ENCODE measurements at places on chromosomes 11 and 22.

DNA sequence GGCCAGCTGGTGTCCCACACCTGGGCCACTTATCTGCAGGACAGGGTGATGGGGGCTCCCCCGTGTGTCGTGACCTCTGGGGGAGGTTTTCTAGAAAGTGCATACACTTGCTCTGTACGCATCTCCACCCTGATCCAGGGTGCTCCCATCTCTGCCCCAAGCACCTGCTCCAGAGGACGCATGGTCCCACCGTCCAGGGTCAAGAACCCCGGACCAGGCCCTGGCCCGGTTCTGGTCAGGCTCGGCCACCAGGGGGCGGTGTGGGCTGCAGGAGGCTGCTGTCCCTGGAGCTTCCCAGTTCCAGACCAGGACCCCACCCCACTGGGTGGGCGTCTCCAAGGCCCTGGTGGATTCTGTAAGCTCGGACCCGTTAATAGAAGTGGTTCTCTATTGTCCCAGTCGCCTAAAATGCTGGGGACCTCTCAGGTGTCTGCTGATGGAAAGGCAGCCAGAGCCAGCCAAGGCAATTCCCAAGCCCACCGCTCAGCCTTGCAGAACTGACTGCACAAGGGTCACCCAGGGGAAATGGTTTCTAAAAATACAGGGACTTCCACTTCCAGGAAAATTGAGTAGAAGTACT is 34.7 kb upstream of the SEPTIN5 start:
- DNase-seq = no peak

GRCh38 chr22:22882033-22882717 is 5.4 kb upstream of the IGLL5 start:
- no peak for DNase-seq

DNA sequence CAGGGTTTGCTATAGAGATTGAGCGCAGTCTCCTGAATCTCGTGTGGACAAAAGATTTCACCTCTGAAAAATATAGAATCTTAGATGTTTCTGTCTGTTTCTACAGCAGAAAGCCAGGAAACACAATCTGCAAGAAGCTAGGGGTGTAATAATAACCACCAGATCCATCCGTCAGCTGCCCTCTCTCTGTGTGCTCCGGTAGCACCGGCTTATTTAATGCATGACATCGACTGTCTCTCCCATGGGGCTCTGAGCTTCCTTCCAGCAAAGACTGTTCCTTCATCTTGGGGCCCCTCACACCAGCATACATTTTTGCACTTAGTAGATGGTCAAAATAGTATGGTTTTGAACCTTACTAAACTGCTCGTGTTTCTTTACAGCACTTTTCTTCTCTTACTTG is 20.2 kb downstream of the BARX2 start:
- DNase-seq = no peak

DNA sequence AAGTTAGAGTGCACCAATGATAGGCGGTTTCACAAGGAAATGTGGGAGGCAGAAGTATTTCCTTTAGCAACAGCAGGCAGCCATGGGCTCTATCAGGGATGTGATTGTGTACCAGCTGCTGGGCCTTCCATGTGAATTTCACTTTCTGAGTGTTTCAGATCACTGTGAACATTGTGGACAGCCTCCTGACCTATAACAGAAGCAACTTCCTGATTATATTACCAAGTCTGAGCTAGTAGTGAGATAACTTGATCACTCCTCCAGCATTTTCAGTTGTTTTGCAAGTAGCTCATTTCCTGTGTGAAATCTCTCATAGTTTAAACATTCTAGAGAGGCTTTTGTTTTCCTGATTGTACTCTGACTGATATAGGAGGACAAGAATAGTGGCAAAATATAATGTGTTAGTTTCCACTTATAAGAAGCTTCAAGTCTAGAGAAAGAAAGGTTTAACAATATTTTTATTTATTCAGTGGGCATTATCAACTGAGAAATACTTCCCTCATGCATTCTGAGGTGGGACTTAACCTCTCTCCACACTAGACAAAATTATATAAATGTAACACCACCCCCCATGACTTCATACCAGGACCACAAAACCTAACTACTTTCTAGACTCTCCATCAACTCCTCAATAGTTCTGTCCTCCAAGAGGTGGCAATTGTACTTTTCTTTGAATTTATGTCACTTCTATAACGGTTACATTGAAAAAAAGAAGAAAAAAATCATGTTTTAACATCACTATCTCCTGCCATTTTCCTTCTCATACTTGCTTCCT is 184.2 kb upstream of the LUZP2 start:
- no peak for DNase-seq

- no peak for DNase-seq
Observed at GRCh38 chr11:63445118-63445517, 45.8 kb downstream of the PLAAT5 start.

GRCh38 chr11:93054881-93055280 is 85.4 kb downstream of the MTNR1B start:
- peak; percentile 96 for DNase-seq

DNA sequence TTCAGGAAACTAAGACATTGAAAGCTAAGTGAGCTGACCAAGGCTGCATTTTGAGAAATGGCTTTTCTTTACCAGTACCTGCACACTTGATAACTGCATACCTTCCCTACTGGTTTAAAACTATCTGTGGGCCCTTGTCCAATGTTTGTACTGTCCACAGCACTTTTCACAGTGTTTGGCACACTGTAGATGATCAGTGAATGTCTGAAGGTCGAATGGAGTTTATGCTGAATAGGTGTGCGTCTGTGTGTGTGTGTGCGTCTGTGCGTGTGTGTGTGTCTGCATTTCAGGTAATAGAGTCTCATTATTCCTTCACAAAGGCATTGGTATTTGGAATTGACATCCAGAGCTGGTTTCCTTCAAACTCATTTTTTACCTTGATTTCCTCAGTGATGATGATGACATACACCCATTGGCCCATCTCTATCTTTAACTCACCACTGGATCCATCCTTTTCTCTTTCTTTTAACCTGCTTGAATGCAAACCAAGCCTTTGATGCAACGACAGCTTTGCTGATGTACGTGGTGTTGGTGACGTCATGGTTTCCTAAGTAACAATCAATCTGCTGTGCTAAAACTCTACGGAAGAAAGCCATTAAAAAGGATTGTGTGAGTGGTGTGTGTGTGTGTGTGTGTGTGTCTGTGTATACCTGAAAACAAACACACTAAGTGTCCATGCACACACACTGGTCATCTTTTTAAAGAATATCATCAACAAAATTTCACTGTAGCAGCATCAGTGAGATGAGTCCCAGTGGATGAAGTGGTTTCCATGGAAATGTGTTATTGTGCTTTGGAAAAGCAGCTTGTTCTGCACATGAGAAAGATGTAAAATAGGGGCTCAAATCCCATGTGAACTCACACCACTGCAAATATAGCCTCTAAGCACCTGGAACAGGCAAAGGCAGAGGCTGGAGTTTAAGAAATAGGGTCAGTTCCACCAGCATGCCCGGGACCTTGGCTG is 490.2 kb upstream of the B3GAT1 start:
- no peak for DNase-seq

- DNase-seq = no peak
Observed at GRCh38 chr11:36469063-36469462, 41.0 kb downstream of the TRAF6 start.

- peak; percentile 76 for DNase-seq
Observed at GRCh38 chr22:30159561-30160353, 79.5 kb downstream of the HORMAD2 start.

- no peak for DNase-seq
Observed at GRCh38 chr11:27088353-27088752, 47.7 kb downstream of the BBOX1 start.

DNA sequence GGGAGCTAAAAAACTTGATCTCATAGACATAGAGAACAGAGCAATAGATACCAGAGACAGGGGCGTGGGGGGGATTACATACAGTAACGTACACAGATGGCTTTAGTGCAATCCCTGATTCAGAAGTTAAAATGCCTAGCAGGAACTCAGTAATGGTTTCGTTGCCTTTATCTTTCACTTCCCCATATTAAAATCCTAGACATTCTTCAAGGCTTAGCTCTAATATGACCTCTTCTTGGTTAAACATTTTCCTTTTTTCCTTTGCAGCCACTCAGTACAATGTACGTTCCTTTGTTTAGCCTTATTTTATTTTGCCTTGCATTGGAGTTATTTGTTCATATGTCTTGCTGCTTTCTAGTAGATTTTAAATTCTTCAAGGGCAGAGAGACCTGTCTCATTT is 104.9 kb downstream of the C11orf87 start:
- no peak for DNase-seq

DNA sequence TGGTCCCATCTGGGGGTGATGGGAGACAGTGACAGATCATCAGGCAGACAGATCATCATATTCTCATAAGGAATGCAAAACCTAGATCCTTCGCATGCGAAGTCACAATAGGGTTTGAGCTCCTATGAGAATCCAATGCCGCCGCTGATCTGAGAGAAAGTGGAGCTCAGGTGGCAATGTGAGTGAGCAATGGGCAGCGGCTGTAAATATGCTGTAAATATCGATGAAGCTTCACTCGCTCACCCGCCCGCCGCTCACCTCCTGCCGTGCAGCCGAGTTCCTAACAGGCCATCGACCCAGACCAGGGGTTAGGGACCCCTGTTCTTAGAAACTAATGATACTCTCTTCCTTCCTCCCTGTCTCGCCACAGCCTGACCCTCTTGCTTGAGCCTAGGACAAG is 9.4 kb upstream of the PLA2G6 start:
- no peak for DNase-seq

- DNase-seq = no peak
Observed at GRCh38 chr11:100354736-100355135, 332.4 kb upstream of the ARHGAP42 start.

Data from stromal cell of bone marrow (primary cell).